ENCODE measurements at places on chromosomes 11 and 22. TPM values are rescaled to one million over a fixed set of nuclear protein-coding genes. Genes with fewer than 3 reads are reported as not detected.

DNA sequence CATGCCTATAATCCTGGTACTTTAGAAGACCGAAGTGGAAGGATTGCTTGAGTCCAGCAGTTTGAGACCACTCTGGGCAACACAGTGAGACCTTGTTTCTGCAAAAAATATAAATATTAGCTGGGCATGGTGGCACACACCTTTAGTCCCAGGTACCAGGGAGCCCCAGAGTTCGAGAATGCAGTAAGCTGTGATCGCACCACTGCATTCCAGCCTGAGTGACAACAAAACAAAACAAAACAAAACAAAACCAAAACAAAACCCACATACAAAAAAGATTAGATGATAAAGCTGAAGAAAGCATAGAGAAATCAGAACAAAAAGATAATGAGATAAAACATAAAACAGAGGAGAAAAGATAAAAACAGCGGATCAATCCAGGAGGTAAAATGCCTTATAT is 62.1 kb downstream of the TCF20 start:
- no peak for DNase-seq

DNA sequence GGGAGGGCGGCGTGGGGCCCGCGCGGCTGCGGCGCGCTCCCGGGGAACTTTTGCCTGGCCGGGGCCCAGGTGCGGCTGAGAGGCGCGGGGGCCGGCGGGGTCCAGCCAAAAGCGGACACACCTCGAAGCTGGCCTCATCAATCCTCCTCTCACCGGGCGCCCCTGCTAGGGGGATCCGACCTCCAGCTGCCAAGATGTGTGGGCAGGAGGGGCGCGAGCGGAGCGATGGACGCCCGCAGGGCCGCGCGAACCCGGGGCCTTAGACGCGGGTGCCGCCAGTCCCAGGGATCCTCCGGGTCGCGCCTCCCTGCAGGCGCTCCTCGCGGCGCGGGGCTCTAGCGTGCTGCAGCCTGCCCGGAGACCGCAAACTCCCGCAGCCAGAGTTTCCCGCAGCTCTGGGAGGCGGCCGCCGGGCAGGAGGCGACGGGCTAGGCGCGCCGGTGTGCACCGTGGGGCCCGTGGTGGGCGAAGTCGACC is 785 bp downstream of the IGSF9B start:
- DNase-seq, result no peak

GRCh38 chr22:32874976-32875375 is 73.5 kb downstream of the TIMP3 start:
- no peak for DNase-seq

DNA sequence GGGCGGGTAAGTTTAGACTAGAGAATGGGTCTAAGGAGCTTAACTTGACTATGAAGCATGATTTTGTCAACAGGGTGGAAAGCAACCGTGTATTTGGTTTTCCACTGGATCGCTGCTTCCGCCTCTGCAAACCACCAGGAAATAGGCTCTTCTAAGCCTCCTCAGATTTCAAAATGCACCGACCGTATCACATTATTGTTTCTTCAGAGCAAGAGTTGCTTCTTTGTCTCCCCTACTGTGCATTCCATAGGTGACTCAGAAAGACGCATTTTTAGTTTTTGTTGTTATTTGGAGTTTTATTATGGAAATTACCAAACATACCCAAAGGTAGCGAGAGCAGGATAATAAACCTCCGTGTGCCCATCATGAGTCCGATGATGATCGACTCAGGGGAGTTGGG is 64.3 kb upstream of the RASD2 start:
- no peak for DNase-seq

DNA sequence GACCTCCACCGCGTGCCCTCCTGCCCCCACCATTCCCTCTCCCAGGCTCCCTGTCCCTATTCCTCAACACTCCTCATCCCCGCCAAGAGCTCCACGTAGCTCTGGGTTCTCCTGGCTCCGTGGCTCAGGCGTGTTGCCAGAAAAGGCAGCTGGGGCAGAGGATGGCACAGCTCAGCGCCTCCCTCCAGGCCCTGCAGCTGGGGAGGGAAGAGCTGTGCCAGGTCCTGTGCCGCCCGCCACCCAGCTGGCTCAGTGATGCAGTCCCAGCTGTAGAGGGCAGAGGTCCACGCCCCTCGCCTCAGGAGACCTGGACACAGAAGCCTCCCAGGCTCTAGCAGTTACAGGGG is 4.2 kb downstream of the ARHGAP1 start:
- no peak for DNase-seq

DNA sequence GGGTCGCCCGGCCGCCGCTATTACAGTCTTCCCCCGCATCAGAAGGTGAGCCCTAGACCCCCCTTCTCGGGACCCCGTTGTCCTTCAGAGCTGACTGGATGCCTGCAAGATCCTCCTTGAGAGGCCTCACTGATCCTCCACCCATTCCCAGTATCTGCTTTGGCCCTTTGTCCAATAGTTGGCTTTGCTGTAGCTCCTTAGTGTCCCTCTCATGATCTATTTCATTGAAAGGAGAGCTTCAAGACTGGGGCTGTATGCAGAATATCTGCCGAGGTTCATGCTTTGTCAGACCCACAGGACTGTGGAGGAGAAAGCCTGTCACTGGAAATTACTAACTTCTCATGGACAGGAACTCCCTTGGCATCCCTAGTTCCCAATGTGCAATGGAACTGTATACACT is 499 bp downstream of the DLAT start:
- no peak for DNase-seq

DNA sequence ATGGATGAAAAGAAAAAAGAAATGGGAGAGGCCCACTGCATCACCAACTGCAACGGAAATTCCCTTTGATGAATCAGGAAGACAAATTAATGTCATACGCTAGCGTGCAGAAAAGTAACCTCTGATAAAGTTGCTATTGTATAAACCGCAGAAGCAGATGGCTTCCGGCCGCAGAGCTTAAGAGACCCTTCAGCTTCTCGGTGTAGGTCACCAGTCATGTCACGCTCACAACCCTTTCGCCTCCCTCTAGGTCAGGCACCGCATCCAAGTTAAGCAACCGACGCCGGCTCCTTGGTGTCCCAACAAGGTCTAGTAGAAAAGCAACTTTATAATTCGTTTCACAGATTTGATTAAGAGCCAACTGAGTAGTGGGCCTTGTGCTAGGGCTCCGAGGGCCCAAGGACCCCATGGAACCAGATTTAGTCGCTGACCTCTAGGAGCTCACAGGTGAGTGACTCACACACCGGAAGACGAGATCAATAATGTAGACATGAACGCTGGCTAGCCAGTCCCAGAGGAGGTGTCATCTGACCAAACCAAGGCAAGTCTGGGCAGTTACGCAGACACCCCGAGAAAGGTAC is 1.2 kb upstream of the ZFP91 start:
- DNase-seq, result no peak

DNA sequence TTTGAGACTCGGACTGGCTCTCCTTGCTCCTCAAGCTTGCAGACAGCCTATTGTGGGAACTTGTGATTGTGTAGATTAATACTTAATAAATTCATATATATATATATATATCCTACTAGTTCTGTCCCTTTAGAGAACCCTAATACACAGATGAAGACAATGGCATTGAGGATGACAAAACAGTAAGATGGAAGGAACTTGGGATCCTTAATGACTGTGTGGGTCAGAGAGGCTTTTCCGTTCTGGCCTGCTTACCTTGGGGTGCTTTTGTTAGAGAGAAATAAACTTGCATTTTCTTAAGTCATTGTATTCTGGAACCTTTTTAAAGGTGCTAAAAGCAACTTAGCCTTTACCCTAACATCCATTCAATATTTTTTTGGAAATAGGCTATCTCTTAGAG is 49.6 kb upstream of the RRAS2 start:
- DNase-seq, result no peak

- DNase-seq, result no peak
Observed at GRCh38 chr11:126383339-126384335, 28.2 kb downstream of the ST3GAL4 start.

Gene SVIP
- 13.4 TPM for total RNA-seq

Gene SCGB1A1
- total RNA-seq, result 1.1 TPM

Gene SCN4B
- 0.33 TPM for total RNA-seq

Gene RRP7A
- 29.8 TPM for total RNA-seq

Gene DSCAML1
- total RNA-seq, result 1.6 TPM
